Astrocyte (in vitro differentiated cells and primary cell): ENCODE measurements at places on chromosomes 11 and 22. TPM values are rescaled to one million over a fixed set of nuclear protein-coding genes. Genes with fewer than 3 reads are reported as not detected.

- H3K27ac ChIP-seq = no peak overlapping the region
- no peaks in the 10 kb centered on the region for H3K27me3 ChIP-seq
- DNase-seq = no peak
- no peaks in the 10 kb centered on the region for H3K36me3 ChIP-seq
- H3K4me3 ChIP-seq = no peak overlapping the region
- no peaks in the 10 kb centered on the region for H3K4me1 ChIP-seq
Measured at GRCh38 chr11:56637500-56637899, 4.7 kb downstream of the OR5AP2 start.

DNA sequence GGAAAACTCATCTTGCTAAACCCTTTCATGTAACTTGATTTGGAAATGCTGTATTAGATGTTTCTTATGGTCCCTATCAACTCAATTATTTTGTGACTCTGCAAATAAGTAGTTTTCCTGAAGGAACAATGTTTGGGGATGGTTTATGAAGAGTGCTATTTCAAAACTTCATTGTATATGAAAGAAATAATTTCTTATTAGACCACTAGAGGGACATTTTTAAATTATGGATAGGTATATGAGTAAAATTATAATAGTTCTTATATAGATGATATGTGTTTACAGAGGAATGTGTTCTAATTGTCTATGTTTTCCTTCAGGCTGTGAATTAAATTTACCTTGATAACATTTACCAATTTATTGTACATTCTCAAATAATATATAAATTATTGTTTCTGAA lies 509.4 kb upstream of the RAG2 start:
- no peak overlapping the region for H3K27ac ChIP-seq
- peaks cover 6% of the 10 kb centered on the region for H3K4me1 ChIP-seq
- H3K4me3 ChIP-seq = no peak overlapping the region
- no peaks in the 10 kb centered on the region for H3K27me3 ChIP-seq
- DNase-seq = no peak
- no peaks in the 10 kb centered on the region for H3K36me3 ChIP-seq

- H3K27me3 ChIP-seq = no peaks in the 10 kb centered on the region
- H3K4me1 ChIP-seq = no peaks in the 10 kb centered on the region
- H3K36me3 ChIP-seq = no peaks in the 10 kb centered on the region
- DNase-seq = no peak
Measured at GRCh38 chr22:46569055-46569847, 31.8 kb upstream of the CELSR1 start.

DNA sequence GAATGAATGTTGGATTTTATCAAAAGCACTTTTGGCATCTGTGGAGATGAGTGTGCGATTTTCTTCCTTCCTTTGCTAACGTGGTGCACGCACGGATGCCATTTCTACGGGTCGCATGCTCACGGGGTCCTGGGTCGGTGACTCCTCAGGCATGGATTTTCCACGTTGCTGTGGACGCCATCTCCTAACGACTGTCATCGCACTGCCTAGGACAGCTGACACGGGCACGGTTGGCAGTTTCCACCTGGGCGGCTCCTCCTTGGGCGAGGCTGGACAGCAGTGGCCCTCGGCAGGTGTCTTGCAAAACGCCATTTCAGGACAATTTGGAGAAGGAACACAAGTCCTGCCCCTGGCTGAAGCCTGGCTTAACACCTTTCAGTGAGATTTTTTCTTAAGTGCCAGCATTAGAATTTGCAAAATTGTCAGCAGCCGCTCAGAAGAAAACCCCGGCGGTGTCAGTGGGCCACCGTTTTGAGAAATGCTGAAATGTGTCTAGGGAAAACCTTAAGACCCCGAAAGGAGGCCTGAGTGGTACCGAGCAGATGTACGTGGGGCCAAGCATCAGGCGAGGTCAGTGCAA lies 34.7 kb upstream of the TOLLIP start:
- H3K36me3 ChIP-seq = no peaks in the 10 kb centered on the region
- no peak overlapping the region for H3K4me3 ChIP-seq
- peaks cover 2% of the 10 kb centered on the region for H3K27me3 ChIP-seq
- DNase-seq = no peak
- no peak overlapping the region for H3K27ac ChIP-seq

- H3K27me3 ChIP-seq = no peaks in the 10 kb centered on the region
- no peaks in the 10 kb centered on the region for H3K36me3 ChIP-seq
- no peak overlapping the region for H3K4me3 ChIP-seq
- peak overlapping the region; percentile 31 for H3K27ac ChIP-seq
- peak; percentile 37 for DNase-seq
Measured at GRCh38 chr22:34866495-34867131, 199.3 kb upstream of the ISX start.

- H3K4me1 ChIP-seq = no peaks in the 10 kb centered on the region
- no peaks in the 10 kb centered on the region for H3K36me3 ChIP-seq
- DNase-seq = no peak
- H3K27ac ChIP-seq = no peak overlapping the region
Measured at GRCh38 chr11:65822776-65823528, 10.8 kb upstream of the SNX32 start.

- no peak overlapping the region for H3K4me3 ChIP-seq
- no peak overlapping the region for H3K27ac ChIP-seq
- H3K27me3 ChIP-seq = no peaks in the 10 kb centered on the region
- H3K36me3 ChIP-seq = no peaks in the 10 kb centered on the region
- H3K4me1 ChIP-seq = no peaks in the 10 kb centered on the region
Measured at GRCh38 chr11:23540101-23540561, 679.9 kb upstream of the CCDC179 start.

GRCh38 chr11:21481255-21481654 lies 711.6 kb upstream of the ANO5 start:
- H3K27ac ChIP-seq = no peak overlapping the region
- H3K4me1 ChIP-seq = no peaks in the 10 kb centered on the region
- peaks cover 2% of the 10 kb centered on the region for H3K27me3 ChIP-seq
- no peak for DNase-seq
- H3K4me3 ChIP-seq = no peak overlapping the region

DNA sequence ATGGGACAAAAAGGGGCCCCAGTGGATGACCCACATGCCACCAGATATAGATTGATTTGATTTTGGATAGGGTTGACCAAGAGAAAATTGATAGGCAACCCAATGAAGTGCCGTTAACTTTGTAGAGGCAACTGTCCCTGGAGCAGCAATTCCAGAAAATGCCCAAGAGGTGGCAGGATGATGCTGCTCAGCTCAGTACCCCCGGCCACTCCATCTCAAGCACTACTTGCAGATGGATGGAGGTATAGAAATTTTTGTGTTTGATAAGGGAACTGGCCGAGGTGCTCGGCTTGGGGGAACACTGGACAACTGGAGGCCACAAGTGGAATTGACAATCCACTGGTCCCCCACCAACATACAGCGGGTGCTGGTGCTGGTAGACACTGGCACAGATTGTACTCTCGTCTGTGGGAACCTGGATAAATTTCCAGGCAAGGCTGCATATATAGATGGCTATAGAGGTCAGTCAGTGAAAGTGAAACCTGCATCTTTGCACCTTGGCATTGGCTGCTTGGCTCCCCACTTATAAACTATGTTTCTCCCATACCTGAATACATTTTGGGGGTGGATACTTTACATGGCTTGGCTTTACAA lies 86.3 kb downstream of the CCDC83 start:
- no peaks in the 10 kb centered on the region for H3K36me3 ChIP-seq
- H3K27me3 ChIP-seq = no peaks in the 10 kb centered on the region
- no peak overlapping the region for H3K4me3 ChIP-seq
- peak; percentile 39 for DNase-seq

DNA sequence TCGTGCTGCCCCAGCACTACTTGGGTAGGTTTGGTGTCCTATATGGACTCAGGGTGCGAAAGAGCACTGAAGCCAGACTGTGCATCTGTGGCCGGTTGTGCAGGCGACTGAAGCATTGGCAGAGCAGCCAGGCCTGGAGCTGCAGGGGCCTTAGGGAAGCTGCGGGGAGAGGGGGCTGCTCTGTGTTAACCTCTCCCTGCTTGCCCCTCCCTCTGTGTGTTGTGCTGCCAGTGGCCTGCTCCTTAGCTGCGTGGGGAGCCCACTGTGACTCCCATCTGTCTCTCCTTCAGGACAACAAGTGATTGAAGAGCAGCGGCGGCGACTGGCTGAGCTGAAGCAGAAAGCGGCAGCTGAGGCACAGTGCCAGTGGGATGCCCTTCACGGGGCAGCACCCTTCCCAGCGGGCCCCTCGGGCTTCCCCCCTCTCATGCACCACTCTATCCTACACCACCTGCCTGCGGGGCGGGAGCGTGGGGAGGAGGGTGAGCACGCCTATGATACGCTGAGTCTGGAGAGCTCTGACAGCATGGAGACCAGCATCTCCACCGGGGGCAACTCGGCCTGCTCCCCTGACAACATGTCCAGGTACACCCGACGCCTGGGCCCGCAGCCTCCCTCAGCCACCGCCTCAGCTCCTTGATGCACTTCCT lies 34.3 kb downstream of the TREH start:
- H3K27me3 ChIP-seq = no peaks in the 10 kb centered on the region
- H3K27ac ChIP-seq = no peak overlapping the region
- no peak for DNase-seq
- H3K4me1 ChIP-seq = no peaks in the 10 kb centered on the region

DNA sequence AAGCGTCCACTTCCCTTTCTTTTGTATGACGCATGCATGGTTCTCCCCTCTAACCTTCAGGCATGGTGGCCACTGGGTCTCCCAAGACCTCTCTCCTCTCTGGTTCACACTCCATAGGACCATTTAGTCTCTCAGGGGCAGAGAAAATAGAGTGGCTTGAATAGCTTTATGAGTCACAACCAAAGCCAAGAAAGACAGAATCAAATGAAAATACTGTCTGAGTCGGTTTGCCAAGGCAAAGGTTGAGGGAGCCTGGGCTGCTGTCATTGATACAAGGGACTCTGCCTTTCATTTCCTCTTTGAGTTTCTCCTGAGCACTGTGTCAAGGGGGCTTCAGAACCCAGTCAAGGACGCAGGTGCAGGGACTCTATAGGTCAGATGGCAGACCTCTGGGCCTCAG lies 44.2 kb downstream of the TENM4 start:
- no peak overlapping the region for H3K4me3 ChIP-seq
- H3K27ac ChIP-seq = peak overlapping the region; percentile 61
- H3K4me1 ChIP-seq = peaks cover 22% of the 10 kb centered on the region
- no peaks in the 10 kb centered on the region for H3K27me3 ChIP-seq
- peak; percentile 22 for DNase-seq

DNA sequence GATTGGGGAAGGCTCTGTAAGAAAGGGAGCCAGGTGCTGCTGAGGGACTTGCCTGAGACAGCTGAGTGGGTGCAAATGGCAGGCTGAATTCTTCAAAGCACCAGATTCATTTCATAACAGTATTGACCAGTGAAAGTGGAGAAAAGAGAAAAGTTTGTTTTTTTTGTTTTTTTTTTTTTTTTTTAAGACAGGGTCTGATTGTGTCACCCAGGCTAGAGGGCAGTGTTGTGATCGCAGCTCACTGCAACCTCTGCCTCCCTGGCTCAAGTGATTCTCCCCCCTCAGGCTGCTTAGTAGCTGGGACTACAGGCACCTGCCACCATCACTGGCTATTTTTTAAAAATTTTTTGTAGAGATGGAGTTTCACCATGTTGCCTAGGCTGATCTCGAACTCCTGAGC lies 494.0 kb downstream of the MIAT start:
- H3K27ac ChIP-seq = peak overlapping the region; percentile 0
- peaks cover 10% of the 10 kb centered on the region for H3K4me1 ChIP-seq
- no peaks in the 10 kb centered on the region for H3K36me3 ChIP-seq
- no peak for DNase-seq
- H3K4me3 ChIP-seq = no peak overlapping the region

DNA sequence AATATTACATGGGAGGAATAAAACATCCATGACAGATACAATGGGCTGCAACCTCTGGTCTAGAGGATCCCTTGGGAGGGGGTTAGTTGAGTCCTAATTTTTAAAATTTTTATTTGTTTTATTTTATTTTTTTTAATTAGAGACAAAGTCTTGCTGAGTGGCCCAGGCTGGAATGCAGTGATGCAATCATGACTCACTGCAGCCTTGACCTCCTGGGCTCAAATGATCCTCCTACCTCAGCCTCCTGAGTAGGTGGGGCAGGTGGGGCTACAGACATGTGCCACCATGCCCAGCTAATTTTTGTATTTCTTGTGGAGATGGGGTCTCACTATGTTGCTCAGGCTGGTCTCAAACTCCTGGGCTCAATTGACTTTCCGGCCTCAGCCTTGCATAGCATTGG lies 43.1 kb downstream of the FDX1 start:
- peak; percentile 47 for DNase-seq
- no peaks in the 10 kb centered on the region for H3K36me3 ChIP-seq
- H3K4me1 ChIP-seq = peaks cover 6% of the 10 kb centered on the region
- no peaks in the 10 kb centered on the region for H3K27me3 ChIP-seq

DNA sequence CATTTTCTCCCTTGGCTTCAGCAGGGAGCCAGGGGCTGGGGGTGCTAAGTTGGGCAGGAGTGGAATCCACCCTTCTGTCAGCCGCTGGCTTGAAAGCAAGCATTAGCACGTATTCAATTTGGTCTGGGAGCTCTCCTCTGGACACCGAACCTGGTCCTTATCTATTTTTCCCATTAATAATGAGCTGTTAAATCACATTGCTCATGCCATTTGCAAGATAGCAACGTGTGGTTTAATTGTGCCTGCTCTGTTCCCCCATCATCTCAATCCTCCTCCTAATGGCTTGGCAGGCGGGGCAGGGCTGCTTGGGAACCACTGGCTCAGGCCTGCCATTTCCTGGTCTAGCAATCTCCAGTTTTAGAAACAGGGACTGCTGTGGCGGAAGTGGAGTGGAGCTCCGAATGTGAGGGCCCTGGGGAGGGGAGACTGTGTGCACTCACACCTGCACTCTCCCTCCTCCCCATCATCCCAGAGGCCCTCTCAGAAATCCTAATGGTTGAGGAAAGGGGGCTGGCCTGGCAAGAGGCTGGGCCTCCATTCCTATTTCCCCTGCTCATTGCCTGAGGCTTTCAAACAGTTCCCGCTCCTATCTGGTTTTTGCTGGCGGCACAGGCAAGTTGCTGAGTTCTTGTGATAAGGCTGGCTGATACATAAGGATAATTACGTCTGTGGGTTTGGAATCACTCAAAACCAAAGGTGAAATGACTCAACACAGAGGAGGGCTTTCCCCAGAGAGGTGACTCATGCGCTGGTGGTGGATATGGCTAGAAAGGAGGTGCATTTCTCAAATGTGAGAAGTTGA lies 201.2 kb upstream of the E2F8 start:
- H3K36me3 ChIP-seq = no peaks in the 10 kb centered on the region
- no peak overlapping the region for H3K4me3 ChIP-seq
- H3K27me3 ChIP-seq = peaks cover 9% of the 10 kb centered on the region
- peak overlapping the region; percentile 65 for H3K27ac ChIP-seq
- H3K4me1 ChIP-seq = peaks cover 20% of the 10 kb centered on the region

- H3K27ac ChIP-seq = no peak overlapping the region
- H3K36me3 ChIP-seq = no peaks in the 10 kb centered on the region
- no peak for DNase-seq
- H3K4me1 ChIP-seq = no peaks in the 10 kb centered on the region
Measured at GRCh38 chr11:72280037-72280436, 36.1 kb upstream of the PHOX2A start.

- peak; percentile 4 for DNase-seq
- H3K4me3 ChIP-seq = no peak overlapping the region
- H3K4me1 ChIP-seq = no peaks in the 10 kb centered on the region
Measured at GRCh38 chr22:42376711-42377554, 55.3 kb downstream of the NFAM1 start.

Gene DLG2
- total RNA-seq = 1.8 and 2.8 TPM in 2 replicates

Gene LRP4
- 19.0 and 19.9 TPM in 2 replicates for total RNA-seq

Gene NXPE1
- not detected in 2 replicates for total RNA-seq

Gene PATE4
- not detected in 2 replicates for total RNA-seq

Gene DDTL
- total RNA-seq = 0.75 and 1.4 TPM in 2 replicates

Gene NUDT22
- total RNA-seq = 40.2 and 40.7 TPM in 2 replicates

Gene VPREB1
- not detected in 2 replicates for total RNA-seq

Gene CCDC157
- 2.9 and 3.2 TPM in 2 replicates for total RNA-seq

Gene SHANK2
- 6.4 and 10.1 TPM in 2 replicates for total RNA-seq

Gene RFPL1
- total RNA-seq = not detected in 2 replicates

Gene NCR3LG1
- total RNA-seq = 3.1 and 3.3 TPM in 2 replicates

Gene MAPK8IP2
- total RNA-seq = 4.7 and 5.9 TPM in 2 replicates

Gene OR5A1
- total RNA-seq = not detected in 2 replicates

Gene RIN1
- 8.5 and 12.0 TPM in 2 replicates for total RNA-seq

Gene TEX54
- not detected in 2 replicates for total RNA-seq
